ENCODE measurements at places on chromosomes 13 and 19. TPM values are rescaled to one million over a fixed set of nuclear protein-coding genes. Genes with fewer than 3 reads are reported as not detected.

The PHF11 gene
- total RNA-seq = 55.6 TPM

The MAB21L1 gene
- total RNA-seq = 0.84 TPM

The NLRP8 gene
- total RNA-seq = not detected

The ZNF763 gene
- total RNA-seq = 2.4 TPM

The CDX2 gene
- total RNA-seq = not detected

The ZNF665 gene
- total RNA-seq = 8.2 TPM

The SERTM1 gene
- total RNA-seq = not detected

The ATP5F1D gene
- total RNA-seq = 69.8 TPM

The EPSTI1 gene
- 73.9 TPM for total RNA-seq

The SERP2 gene
- 5.8 TPM for total RNA-seq

DNA sequence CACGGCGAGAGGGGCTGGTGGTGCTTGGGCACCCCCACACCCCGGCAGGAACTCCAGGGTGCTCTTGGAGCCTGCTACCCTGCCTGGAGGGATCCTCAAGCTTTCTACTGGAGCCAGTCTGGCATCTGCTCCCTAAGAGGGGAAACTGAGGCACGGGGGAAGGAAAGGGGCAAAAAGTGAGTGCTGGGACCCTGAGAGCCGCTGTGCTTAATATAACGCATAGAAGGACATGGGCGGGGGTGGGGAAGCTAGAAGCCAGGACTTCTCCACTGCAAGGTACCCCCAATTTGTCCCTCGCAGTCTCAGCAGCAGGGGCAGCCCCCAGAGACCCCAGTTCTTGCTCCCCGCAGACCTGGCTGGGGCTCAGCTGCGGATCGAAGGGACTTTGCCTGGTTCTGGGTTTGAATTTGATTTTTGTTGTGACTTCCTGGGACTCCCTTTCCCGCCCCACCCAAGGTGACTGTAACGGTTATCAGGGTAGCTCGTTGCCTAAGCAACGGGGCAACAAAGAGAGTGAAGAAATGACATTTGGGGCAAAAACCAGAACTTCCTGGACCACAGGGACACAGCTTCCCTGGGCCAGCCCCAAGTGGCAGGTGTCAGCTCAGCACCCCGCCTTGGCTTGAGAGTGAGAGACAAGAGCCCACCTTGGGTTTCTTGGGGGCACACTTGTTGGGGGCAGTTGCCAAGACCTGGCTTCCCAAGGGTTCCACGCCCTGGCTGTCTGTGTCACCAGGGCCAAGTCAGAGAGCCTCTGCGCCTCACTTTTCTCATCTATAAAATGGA, 638 bp downstream of the ADGRE5 start:
- peak; percentile 84 for DNase-seq

DNA sequence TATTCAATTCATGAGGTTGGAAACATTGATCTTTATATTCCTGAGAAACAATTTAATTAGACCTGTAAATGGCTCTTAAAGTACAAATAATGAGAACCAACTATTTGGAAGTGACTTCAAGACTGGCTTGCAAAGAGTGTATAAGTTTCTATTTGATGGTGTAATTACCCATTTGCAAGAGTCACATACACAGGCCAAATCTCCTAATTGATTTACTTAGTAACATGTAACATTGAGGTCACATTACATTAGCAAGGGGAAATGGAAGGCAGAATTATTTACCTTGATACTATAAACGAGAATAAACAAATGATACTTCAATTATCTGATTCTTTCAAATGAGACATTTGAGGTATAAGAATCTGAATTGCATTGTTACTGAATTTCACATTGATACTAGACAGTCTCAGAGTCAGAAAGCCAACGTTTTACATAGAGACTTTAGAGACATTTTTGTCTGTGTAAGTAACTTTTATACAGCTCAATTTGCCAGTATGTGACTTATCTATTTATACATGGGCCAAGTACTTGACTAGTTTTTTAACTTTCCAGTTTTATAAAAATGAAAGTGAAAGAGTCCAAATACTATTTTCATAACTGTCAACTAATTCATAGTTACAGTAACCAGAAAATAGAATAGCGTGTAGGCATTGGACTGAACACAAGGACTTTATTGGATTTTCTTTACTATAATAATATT, 95.6 kb upstream of the RFC3 start:
- peak; percentile 23 for DNase-seq

DNA sequence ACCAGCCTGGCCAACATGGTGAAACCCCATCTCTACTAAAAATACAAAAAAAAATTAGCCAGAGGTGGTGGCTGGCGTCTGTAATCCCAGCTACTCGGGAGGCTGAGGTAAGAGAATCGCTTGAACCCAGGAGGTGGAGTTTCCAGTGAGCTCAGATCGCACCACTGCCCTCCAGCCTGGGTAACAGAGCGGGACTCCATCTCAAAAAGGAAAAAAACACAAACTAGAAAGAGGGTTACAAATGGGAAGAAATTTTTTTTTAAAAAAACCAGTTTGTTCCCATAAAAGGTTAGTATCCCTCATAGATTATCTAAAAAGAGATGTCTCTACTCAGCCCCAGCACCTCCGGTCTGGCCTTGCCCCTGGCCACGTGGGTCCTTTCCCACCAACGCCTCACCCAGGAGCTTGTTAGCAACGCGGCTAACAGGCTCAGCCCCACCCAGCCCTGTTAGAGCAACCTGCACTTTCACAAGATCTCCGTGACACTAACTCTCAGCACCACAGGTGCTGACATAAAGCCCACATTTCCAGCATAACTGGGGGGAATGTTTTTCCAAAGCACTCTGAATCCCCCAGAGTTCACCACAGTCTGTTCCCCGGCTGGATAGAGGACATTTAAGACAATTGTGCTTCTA, 4.3 kb downstream of the DMKN start:
- no peak for DNase-seq

DNA sequence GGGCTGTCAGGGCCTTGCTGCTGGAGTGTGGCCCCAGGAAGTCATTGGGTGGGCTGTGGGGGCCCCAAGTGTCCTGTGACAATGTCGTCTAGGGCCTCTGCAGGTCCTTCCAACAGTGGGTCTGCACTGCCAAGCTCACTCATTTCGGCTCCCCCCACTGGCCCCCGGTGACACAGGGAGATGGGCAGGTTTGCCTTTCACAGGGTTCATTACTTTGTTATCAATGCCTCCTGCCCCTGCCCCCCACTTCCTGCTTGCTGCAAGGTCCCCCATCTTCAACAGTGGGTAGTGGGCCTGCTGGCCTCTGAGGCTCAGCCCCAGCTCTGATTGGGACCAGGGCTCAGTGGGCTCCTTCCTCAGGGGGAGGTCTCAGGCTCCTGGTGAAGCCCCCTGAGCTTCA, 149.8 kb downstream of the URI1 start:
- no peak for DNase-seq

DNA sequence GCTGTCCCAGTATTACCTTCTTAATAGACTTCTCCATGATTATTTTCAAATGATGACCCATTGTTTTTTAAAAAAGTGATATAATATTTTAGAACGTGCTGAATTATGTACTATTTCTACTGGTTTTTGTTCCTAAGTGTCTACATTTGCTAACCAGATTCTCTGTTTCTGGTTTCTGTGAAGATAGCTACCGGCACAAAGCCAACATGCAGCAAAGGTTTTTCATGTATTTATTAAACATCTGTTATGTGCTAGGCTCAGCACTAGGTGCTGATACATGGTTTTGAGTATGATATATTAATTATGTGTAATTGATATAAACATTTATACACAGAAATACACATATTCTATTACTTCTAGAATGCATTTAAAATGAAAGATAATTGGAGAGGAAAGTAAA, 1035.6 kb downstream of the PCDH17 start:
- no peak for DNase-seq

GRCh38 chr19:4557971-4558941, 1.2 kb downstream of the SEMA6B start:
- DNase-seq = no peak

DNA sequence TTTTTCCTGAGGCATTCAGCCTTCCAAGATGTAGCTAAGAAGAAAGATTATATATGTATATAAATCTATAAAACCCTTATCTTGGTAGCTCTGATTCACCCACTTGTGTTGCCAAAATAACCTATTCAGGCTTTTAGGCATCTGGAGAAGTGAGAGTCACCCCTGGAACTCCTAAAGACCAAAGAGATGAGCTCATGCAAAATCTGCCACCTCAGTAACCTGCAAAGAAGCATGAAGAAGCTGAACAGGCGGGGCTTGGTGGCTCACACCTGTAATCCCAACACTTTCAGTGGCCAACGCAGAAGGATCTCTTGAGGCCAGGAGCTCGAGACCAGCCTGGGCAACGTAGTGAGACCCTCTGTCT, 393.7 kb downstream of the FOXO1 start:
- DNase-seq = peak; percentile 70

- no peak for DNase-seq
Observed at GRCh38 chr19:41535029-41535622, 40.8 kb upstream of the CEACAM21 start.

- no peak for DNase-seq
Observed at GRCh38 chr19:44939668-44940067, 2.4 kb upstream of the APOC4 start.

GRCh38 chr13:80161219-80161618, 179.7 kb downstream of the SPRY2 start:
- no peak for DNase-seq

- no peak for DNase-seq
Observed at GRCh38 chr13:42398533-42398932, 126.6 kb downstream of the AKAP11 start.

- no peak for DNase-seq
Observed at GRCh38 chr13:67372868-67373464, 142.8 kb upstream of the PCDH9 start.

- DNase-seq = no peak
Observed at GRCh38 chr19:42200116-42200715, 17.3 kb downstream of the DEDD2 start.

DNA sequence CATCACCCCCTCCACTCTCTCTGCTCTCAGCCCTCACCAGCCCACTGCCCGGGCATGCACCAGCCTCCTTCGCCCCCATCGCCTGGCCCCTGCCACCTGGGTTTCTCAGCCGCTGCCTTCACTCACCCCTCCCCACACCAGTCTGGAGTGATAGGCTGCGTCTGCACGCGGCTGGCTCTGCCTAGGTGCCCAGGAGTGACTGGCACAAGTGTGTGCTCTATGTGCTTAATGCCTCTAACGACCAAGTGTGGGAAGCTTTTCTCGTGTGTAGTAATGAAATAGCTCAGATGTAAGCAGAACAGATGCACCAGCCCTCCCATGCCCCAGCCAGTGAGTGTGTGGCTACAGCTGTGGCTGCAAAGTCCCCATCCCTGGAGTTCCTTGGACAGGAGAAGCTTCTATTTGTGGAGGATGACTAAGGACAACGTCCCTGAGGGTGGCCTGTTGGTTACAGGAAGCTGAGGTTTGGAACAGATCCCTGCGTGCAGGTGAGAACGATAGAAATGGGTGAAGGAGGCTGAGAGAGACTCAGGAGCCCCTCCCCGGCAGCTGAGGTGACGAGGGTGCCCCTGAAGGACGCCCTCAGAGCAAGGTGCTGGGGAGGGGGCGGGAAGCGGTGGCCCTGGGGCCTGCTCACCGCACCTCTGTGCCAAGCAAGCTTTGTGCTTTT, 35.6 kb downstream of the ATP11A start:
- DNase-seq = peak; percentile 84

- DNase-seq = no peak
Observed at GRCh38 chr19:30551271-30551670, 179.1 kb downstream of the ZNF536 start.

- DNase-seq = no peak
Observed at GRCh38 chr13:51153527-51153926, 42.5 kb upstream of the C13orf42 start.

- DNase-seq = no peak
Observed at GRCh38 chr19:39838569-39838968, 4.6 kb upstream of the DYRK1B start.

DNA sequence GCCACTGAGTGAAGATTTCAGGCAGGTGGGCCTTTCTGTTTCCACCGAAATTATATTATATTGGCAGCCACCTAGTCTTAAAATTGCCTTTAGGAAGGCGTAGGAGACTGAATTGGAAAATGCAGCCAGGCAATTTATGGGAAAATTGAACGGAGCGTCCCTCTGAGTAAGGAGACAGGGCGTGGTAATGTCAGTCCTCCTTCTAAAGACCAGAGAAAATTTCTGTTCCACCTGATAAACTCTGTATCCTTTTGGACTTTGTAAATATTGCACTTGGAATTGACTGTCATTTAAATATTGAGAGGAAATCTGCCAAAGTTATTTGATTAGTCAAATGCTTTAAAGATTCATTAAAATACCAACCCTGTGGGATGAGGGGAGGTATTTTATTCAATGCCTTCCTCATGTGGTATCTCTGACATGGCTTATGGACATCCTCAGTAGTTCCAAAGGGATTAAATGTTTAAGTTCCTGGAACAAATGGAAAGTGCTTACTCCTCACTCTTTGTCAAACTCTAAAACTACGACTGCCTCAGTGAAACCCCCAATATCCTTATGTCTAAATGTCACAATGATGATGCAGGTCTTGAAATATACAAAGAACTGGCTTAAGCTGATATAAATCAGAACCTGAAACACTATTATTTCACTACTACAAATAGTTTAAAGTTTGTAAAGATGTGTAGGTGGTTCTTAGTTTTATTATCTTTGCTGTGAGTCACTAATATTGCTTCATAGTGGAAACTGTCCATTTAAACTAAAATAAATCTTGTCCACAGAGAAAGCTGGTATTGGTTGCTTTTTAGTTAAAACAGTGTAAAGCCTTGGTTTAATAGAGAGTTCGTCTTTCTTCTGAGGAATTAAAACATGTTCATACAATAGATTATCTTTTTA, 203.2 kb downstream of the FGF14 start:
- peak; percentile 1 for DNase-seq

DNA sequence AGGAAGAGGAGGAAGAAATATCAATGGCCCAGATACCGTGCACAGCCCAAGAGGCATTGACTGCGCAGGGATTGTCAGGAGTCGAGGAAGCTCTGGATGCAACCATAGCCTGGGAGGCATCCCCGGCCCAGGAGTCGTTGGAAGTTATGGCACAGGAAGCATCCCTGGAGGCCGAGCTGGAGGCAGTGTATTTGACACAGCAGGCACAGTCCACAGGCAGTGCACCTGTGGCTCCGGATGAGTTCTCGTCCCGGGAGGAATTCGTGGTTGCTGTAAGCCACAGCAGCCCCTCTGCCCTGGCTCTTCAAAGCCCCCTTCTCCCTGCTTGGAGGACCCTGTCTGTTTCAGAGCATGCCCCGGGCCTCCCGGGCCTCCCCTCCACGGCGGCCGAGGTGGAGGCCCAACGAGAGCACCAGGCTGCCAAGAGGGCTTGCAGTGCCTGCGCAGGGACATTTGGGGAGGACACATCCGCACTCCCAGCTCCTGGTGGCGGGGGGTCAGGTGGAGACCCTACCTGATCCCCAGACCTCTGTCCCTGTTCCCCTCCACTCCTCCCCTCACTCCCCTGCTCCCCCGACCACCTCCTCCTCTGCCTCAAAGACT, 36.0 kb downstream of the KEAP1 start:
- no peak for DNase-seq

- peak; percentile 59 for DNase-seq
Observed at GRCh38 chr13:98265692-98266551, 88.9 kb upstream of the RNF113B start.

GRCh38 chr13:42600943-42601342, 27.0 kb downstream of the TNFSF11 start:
- DNase-seq = peak; percentile 57

DNA sequence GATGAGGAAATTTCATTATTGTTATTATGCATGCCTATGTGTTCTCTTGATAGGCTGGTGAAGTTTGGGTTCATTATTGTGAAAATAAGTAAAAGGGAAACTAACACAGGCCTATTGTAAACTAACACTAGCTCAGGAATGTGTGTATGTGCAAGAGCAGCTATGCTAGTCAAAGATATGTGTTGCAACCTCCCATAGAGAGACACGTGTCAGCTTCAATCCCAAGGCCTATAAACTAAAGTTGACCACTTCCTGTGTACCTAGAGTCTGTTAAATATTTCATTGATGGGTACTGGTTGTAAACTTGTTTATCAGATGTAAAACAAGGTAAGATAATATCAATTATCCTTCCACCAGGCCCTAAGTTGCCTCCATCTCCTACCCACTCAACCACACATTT, 44.7 kb upstream of the ZNF30 start:
- peak; percentile 22 for DNase-seq
